ENCODE measurements at places on chromosomes 3 and 15.

GRCh38 chr3:112736386-112736785, 95.4 kb upstream of the CCDC80 start:
- no peak for DNase-seq

- no peak for DNase-seq
These were observed 117.9 kb upstream of the SMAD3 start for GRCh38 chr15:66947471-66947870.

DNA sequence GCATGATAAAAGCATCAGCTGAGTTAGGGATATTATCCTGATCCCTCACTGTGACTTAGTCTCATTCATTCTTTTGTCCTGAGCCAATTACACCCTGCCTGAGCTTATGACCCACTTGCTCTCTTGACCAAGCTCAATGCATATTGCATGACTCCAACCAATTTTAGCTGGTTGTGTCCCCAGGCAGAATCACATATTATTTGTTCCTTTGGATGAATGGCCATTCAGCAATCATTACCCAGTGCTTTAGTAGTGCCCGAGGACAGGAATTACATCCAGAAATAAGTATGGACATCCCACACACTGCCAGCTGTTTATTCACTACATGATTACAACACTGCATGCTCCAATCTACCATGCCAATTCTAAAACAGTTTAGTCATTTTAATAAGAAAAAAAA, 322.5 kb downstream of the ZBBX start:
- DNase-seq = no peak

GRCh38 chr3:65559643-65560042, 479.1 kb downstream of the MAGI1 start:
- no peak for DNase-seq

Data from NCI-H1092 (cell line).